ENCODE measurements at places on chromosomes 5 and 9.

DNA sequence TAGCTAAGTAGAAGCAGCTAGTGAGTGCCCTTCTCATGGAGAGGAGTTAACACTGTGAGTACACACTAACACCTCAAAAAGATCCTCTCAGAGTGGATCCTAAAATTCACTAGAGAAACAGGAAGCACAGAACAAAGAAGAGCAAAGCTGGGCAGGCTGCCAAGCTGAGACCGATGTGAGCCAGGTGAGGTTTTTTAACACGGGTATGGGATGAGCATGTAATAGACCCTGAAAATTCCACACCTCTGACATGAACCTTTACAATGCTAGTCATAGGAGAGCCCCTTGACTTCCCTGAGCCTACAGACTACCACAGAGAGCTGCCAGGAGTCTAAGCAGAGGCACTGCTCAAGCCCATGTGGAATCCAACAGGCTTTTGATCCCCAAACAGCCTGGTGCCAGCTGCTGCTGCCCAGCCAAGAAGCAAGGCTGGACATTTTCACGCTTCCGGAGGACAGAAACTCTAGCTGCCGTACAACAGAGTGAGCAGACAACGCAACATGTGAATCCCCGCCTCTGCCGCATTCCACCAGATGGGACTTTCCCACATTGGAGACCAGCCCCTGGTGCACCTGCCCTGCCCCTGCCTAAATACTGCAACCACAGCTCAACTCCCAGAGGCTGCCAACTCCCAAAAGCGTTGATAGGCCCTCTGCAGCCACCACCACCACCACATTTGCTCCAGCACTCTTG, 280.8 kb downstream of the CDH10 start:
- no peak for DNase-seq

DNA sequence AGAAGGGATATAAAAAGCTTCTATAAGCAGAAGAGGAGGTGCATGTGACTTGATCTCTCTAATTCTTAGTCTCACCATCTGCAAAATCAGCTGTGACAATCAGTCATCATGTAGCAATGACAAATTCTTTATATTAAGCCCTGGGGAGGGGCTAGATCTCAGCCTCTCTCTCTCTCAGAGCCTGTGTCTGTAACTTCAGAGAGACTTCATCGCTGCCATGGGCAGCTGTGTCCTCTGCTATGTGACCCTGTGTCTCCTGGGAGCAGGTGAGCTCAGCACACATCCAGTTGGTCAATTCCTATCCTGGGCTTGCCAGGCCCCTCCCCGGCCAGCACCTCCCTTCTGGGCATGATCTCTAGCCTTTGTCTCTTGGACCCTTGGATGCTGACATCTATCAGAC, 109.6 kb downstream of the ANKRD18B start:
- DNase-seq = no peak

DNA sequence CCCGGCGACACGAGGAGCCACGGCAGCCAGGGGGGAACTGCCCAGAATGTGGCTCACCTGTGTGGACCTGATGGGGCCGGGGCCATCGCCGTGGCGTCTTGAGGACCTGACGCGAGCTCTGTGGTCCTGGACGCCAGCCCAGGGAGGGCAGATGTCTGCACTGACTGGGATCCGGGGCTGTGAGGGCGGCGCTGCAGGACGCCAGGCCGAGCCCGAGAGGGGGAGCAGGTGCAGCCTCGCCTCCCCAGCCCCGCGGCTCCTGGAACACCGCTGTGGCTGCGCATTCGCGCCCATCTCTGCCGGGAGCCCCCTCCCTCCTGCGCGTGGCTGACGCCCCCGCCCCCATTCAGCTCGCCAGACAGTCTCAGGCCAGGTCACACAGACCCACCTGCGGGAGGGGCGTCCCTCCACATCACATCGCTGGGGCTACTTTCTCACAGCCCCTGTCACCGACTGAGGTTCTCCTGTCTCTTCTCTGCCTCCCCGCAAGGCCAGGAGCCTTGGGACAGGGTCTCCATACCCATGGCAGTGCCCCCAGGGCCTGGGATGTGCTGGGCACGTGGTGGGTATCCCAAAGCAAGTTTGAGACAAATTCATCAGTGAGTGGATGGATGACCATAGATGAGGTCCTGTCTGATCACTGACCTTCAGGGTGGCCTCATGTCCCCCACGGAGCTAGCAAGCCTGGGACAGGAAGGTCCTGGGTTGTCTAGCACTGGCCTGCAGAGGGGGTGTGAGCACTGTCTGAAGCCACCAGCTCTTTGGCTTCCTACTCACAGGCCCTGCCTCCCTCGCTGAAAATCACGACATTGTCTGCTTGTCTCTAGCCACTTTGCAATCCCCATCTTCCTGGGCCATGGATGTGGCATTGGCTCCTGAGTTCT, 47.3 kb downstream of the RASGEF1C start:
- no peak for DNase-seq

- no peak for DNase-seq
Measured at GRCh38 chr9:93505541-93506132, 52.3 kb upstream of the FAM120AOS start.

- DNase-seq = no peak
Measured at GRCh38 chr9:121714075-121714705, 62.8 kb downstream of the DAB2IP start.

DNA sequence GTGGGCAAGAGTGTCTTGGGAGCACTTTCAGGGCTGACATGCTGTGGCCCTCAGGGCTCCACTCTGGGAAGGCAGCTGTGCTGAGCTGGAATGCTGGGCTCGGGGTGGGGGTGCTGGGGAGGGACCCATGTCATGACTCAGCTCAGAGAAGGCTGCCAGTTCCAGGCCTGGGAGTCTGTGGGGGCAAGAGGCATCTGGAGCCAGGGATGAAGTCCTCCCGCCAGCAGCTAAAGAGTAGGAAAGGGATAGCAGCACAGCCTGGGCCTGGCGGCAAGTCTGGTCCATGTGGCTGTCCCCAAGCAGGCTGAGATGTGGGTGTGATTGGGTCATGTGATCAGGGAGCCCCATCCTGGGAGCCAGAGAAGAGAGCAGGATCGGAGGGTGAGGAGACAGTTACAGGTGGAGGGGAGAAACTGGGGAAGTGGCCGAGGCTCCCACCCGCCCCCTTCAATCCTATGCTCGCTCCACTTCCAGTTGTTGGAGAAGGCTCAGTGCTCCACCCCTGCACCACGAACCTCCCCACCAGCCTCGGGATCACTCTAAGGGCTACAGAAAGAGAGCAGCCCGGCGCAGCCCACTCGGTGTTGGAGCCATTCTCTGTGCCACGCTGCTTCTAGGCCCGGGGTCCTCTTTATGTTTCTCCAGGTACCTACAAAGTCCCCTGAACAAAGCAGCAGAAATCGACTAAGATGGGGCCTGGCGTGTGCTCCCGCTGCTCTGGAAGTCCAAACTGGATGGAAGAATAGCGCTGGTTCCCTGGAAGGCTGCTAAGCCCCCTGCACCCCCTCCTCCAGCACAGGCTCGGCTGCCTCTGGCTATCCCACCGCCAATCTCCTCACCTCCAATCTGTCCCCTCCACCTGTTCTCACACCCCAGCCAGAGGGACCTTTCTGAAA, 12.0 kb downstream of the PDGFRB start:
- no peak for DNase-seq

DNA sequence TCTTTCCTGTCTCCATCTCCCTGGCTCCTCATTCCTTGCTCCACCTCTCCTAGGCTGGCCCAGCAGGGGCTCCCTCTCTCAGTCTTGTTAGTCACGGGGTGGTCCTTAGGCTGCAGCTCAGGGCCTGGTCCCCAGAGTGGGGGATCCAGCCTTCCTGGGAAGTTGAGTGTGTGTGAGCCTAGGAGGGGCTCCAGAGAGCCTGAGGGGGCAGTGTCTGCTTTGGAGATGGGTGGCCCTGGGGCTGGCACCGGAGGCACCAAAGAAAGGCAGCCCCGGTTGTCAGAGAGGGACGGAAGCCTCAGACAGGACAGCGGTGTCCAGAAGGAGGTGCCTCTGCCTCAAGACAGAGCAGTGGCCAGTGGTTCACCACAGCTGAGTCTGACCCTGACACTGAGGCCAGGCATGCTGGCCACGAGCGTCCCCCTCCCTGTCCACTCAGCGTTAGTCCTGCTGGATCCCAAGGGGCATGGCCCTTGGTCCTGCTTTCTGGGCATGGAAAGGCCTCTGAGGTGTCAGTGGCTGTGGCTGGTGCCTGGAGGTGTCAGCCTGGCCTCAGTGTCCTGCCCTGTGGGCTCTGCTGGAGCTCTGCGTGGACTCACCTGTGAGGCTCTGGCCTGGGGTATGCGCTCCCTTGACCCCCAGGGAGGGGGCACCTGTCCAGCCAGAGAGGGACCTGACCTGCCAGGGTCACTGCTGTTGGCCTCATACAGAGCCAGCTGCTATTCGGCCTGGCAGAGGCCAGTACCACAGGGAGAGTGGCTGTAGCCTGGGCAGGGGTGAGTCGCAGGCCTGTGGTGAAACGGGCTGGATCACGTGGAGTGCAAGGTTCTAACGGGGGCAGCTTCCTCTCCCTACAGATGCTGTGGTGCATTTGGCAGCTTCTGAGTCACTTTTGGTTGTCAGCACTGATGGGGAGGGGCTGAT, 130.6 kb downstream of the CACNA1B start:
- no peak for DNase-seq

- DNase-seq = no peak
Measured at GRCh38 chr9:108184009-108184408, 671.8 kb downstream of the ACTL7B start.

GRCh38 chr9:107282759-107283622, at the start of gene RAD23B:
TSS of gene RAD23B (plus strand) at chr9:107283279. CDS start at chr9:107283630, 351 bp downstream.
- DNase-seq = peak; percentile 98

GRCh38 chr9:124060844-124061605, 49.5 kb downstream of the LHX2 start:
- DNase-seq = no peak

- DNase-seq = no peak
Measured at GRCh38 chr5:140833993-140834392, at the start of gene PCDHA7. TSS of gene PCDHA7 (plus strand) at chr5:140834269. CDS start at chr5:140834384, 115 bp downstream.

GRCh38 chr5:42767491-42768105, 11.0 kb downstream of the CCDC152 start:
- peak; percentile 4 for DNase-seq

GRCh38 chr5:23930985-23931384, 423.6 kb downstream of the PRDM9 start:
- DNase-seq = no peak

- DNase-seq = peak; percentile 98
Measured at GRCh38 chr9:124835026-124835557, 18.2 kb upstream of the WDR38 start.

- no peak for DNase-seq
Measured at GRCh38 chr5:12636209-12636608, 732.0 kb upstream of the CTNND2 start.

DNA sequence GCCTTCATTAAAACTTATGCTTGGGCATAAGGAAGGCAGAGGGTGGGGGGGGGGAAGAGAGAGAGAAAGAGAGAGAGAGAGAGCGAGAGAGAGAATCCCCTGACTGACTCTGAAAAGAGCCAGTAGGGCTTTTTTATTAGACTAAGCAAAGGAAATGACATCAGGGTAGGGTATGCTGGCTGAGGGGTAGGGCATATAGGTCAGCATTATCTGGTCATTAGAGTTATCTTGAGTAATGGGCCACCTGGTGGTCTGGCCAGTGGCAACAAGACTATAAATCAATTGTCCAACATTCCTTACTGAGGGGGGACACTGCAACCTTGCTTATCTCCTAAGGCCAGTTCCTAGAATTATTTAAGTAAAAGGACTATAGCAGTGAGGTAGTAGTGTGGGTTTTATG, 67.2 kb downstream of the TSSK1B start:
- no peak for DNase-seq

- no peak for DNase-seq
Measured at GRCh38 chr5:68587171-68587570, 371.6 kb downstream of the PIK3R1 start.

DNA sequence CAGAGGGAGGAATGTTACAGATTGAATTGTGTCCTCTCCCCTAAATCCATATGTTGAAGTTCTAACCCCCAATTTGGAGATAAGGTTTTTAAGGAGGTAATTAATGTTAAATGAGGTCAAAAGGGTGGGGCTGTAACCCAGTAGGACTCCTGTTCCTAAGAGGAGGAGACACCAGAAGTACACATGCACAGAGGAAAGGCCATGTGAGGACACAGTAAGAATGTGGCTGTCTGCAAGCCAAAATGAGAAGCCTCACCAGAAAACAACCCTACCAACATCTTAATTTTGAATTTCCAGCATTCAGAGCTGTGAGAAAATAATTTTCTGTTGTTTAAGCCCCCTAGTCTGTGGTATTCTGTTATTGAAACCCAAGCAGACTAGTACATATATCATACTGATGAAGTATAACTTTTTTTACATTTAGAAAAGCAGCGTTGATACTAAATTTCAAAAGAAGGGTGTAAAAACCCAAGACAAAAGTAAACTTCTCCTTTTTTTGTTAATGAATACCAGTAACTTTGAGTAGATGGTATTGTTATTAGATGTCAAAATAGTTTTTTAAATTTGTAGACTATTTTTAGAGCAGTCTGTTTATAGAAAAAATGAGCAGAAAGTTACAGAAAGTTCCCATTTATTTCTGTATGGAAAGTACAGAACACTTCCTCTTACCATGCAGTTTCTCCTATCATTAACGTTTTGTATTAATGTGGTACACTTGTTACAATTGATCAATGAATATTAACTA, 25.1 kb downstream of the RNF180 start:
- DNase-seq = no peak

Data from COLO829 (cell line).